ENCODE measurements at places on chromosomes 1 and 21.

- H3K27ac ChIP-seq: no peak overlapping the region
- DNase-seq: no peak
- H3K36me3 ChIP-seq: no peaks in the 10 kb centered on the region
- H3K4me3 ChIP-seq: no peak overlapping the region
- H3K27me3 ChIP-seq: no peaks in the 10 kb centered on the region
Observed at GRCh38 chr1:232932486-232933425, 17.7 kb upstream of the NTPCR start.

DNA sequence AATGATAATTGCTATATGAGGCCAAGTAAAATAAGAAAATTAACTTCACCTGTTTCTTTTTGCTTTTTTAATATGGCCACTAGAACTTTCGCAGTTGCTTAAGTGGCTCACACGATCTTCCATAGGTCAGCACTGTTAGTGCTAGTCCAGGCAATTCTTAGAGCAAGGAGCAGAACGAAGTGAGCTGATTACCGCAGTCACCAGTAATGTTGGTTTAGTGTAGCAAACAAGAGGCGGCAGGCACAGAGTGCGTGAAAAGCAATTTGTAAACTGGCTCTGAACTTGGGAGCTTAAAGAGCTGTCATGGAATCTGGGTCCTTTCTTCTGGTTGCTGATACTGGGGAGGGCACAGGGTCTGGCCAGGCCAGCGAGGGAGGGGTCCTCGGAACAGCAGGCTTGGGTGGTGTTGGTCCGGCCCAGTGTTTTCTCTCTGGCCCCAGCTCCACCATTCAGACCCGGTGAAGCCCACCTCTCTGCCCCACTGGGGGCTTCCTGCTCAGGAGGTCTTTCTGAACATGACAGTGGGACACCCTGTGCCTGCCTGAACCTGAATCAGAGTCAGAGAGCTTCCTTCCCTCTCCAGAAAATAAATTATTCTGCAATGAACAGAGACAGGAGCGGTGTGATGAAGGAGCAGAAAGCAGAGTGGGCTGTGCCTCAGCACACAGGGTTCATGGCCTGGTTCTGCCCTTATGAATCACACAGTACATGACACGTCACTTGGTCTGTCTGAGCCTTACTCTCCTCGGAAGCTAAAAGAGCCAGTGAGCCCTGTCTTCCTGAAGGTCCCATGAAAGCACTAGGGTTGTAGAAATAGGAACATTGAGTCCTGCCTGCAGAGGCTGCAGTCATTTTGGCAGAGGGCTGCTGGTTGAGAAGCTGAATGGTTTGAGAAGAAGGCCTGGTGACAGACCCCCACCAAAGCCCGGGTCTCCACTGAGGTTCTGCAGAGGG lies 11.9 kb downstream of the ETS2 start:
- H3K4me1 ChIP-seq: no peaks in the 10 kb centered on the region
- peaks cover 97% of the 10 kb centered on the region for H3K36me3 ChIP-seq
- DNase-seq: peak; percentile 75
- no peak overlapping the region for H3K4me3 ChIP-seq
- H3K27ac ChIP-seq: peak overlapping the region; percentile 64
- no peaks in the 10 kb centered on the region for H3K27me3 ChIP-seq

DNA sequence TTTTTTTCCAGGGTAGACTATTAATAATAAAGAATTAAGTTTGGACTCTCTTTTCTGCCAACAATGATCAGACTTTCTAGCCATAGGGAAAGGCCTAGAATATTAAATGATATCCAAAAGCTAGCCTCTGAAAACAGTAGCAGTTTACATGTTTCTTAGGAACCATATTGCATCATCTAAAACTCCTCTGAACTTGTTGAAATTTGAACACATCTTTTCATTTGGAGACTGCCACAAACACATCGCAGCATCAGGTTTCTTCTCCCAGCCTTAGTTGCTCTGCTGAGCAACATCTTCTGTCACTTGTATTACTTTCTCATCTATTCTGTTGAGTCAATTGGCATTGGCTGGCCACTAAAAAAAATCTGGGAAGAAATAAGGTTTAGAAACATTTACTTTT lies 63.2 kb upstream of the GNG4 start:
- H3K4me1 ChIP-seq: no peaks in the 10 kb centered on the region
- no peak for DNase-seq
- H3K27me3 ChIP-seq: no peaks in the 10 kb centered on the region
- H3K36me3 ChIP-seq: no peaks in the 10 kb centered on the region
- no peak overlapping the region for H3K4me3 ChIP-seq

DNA sequence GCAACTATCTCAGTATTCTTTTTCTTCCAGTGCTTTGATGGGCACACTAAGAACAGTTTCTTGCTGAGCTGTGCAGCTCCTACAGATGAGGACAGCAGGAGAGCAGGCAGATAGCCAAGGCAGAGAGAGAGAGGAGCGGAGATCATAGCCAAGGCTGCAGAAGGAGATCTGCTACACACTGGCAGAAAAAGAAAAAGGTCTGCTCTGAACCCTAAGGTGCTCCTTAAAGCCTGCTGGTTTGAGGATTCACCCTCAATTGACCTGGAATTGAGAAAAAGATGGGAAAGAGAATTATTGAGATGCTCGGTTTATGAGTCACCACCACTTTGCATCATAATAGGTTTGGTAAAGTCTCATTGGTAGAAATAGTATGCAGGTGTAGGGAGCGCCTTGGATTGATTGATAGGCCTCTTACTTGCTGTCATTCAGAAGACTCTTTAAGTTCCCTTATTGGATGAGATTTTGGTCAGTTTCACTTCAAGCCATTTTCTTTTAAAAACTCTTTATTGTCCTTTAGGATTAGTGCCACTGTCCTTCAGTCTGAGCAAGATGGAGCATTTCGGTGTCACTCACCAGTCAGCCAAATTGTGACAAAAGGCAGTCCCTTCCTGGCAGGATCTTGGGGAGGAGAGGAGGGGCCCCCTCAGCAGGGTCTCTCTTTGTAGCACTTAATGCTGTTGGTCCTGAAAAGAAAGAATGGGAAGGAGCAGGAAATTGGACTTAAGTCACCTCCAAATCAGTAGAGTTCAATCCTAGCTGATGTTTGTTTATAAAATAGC lies 685.0 kb downstream of the ADGRL2 start:
- no peaks in the 10 kb centered on the region for H3K27me3 ChIP-seq
- no peak for DNase-seq
- H3K27ac ChIP-seq: no peak overlapping the region
- H3K4me1 ChIP-seq: no peaks in the 10 kb centered on the region
- no peaks in the 10 kb centered on the region for H3K36me3 ChIP-seq
- H3K4me3 ChIP-seq: no peak overlapping the region

DNA sequence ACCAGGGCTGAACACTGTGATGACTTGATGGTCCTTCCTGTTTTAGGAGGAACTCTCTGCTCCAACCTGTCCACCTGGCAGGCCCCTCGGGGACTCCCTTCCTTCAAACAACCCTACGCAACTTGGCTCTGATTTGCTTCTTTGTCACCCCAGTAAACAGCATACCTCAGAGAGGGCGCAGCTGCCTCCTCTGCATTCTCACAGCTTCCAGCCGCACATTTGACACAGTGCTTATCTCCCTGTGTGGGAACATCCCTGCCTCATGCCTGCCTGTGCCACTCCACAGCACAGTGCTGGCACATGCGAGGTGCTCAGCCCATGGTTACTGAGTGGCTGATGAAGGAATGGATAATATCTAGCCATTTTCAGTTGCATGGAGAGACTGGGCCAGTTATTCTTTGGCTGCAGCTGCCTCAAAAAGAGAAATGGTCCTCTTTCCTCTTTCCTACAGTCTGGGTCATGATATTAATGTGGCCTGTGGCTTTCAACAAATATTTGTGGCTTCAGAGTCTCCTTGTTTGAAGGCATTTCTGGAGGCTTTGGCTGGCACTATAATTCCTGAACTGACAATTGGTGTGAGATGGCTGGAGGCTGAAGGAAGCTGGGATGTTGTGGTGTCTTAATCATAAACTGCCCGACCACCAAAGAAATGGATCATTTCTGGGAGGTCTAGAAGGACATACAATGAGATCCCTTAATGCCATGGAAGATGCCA lies 77.9 kb downstream of the TENT5C start:
- H3K4me1 ChIP-seq: peaks cover 27% of the 10 kb centered on the region
- DNase-seq: no peak
- H3K27ac ChIP-seq: no peak overlapping the region
- no peaks in the 10 kb centered on the region for H3K36me3 ChIP-seq
- H3K4me3 ChIP-seq: no peak overlapping the region

GRCh38 chr1:49166031-49166430 lies 389.3 kb upstream of the BEND5 start:
- no peaks in the 10 kb centered on the region for H3K36me3 ChIP-seq
- no peaks in the 10 kb centered on the region for H3K4me1 ChIP-seq
- no peaks in the 10 kb centered on the region for H3K27me3 ChIP-seq
- H3K27ac ChIP-seq: no peak overlapping the region
- DNase-seq: no peak
- no peak overlapping the region for H3K4me3 ChIP-seq

GRCh38 chr21:17436626-17437111 lies 76.2 kb upstream of the CXADR start:
- no peaks in the 10 kb centered on the region for H3K27me3 ChIP-seq
- no peak overlapping the region for H3K4me3 ChIP-seq
- H3K27ac ChIP-seq: no peak overlapping the region
- no peak for DNase-seq
- H3K4me1 ChIP-seq: no peaks in the 10 kb centered on the region

DNA sequence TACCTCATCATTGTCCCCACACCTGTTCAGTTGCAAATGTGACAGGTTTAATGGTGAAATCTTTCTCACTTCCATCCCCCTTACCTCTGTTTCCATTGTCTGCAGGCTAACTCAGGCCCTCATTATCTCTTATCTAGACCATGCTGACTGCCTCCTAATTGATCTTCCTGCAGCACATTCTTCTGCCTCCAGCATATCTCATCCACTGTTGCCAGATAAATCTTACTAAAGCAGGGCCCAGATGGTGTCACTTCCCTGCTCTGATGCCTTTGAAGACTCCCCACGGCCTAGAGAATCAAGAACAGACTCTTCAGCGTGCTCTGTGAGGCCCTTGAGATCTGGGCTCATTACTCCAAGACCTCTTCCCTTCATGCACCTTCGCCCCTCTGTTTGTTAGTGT lies 230.1 kb downstream of the DUSP10 start:
- no peaks in the 10 kb centered on the region for H3K27me3 ChIP-seq
- no peak overlapping the region for H3K27ac ChIP-seq
- DNase-seq: no peak

GRCh38 chr1:172951730-172952365 lies 98.9 kb downstream of the TNFSF18 start:
- H3K36me3 ChIP-seq: no peaks in the 10 kb centered on the region
- no peaks in the 10 kb centered on the region for H3K27me3 ChIP-seq
- DNase-seq: no peak

- H3K4me1 ChIP-seq: no peaks in the 10 kb centered on the region
- no peak overlapping the region for H3K27ac ChIP-seq
Observed at GRCh38 chr1:162822391-162823200, 32.1 kb downstream of the HSD17B7 start.

DNA sequence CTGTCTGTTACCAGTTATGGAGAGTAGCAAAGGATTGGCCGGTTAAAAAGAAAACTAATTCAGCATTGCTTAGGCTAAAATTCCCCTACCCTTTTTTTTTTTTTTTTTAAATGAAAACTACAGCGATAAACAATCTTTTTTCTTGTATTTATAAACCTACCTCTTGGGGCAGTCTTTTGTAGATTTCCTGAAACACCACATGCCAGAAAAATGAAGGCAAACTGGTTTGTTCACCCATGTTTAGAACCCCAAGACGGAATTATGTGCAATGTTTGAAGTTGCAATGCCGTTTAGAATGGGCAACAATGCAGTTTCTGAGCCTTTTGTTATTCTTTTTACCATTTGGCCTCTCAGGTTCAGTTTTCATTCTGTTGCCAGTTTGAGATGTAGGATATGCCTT lies 59.1 kb downstream of the PRDM2 start:
- no peak overlapping the region for H3K4me3 ChIP-seq
- no peaks in the 10 kb centered on the region for H3K36me3 ChIP-seq
- no peaks in the 10 kb centered on the region for H3K27me3 ChIP-seq
- DNase-seq: no peak

DNA sequence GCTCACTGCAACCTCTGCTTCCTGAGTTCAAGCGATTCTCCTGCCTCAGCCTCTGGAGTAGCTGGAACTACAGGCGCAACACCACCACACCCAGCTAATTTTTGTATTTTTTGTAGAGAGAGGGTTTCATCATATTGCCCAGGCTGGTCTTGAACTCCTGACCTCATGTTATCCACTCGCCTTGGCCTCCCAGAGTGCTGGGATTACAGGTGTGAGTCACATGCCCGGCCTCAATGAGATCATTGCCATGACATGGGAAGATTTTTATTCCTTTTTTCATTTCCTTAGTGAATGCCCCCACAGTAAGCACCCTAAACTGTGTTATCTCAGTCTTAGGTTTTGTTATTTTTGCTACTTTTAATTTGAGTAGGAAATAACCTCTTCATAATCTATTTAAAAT lies 977.9 kb downstream of the BRINP3 start:
- no peak for DNase-seq
- H3K27me3 ChIP-seq: no peaks in the 10 kb centered on the region
- no peaks in the 10 kb centered on the region for H3K36me3 ChIP-seq

- no peak overlapping the region for H3K27ac ChIP-seq
- H3K27me3 ChIP-seq: no peaks in the 10 kb centered on the region
- H3K36me3 ChIP-seq: no peaks in the 10 kb centered on the region
- DNase-seq: no peak
Observed at GRCh38 chr1:67582625-67583461, 102.2 kb upstream of the GADD45A start.

DNA sequence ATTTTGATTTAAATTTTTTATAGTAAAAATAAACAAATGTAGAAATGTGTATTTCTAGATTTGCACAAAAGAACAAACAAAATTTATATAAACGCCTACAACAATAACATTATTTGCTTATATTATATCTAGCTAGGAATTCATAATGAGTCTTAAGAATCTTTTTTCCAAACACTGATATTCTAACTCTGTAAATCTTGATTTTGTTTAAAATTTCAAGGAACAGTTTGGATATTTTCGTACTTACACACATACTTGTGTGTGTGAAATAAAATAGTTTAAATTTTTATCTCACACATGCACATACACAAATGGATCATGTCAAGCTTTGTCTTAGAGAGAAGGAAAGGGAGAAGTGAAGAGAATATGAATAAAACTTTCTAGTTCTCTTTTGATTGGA lies 868.1 kb downstream of the LTN1 start:
- H3K4me3 ChIP-seq: no peak overlapping the region
- H3K27ac ChIP-seq: no peak overlapping the region
- H3K4me1 ChIP-seq: no peaks in the 10 kb centered on the region
- DNase-seq: no peak
- no peaks in the 10 kb centered on the region for H3K27me3 ChIP-seq

DNA sequence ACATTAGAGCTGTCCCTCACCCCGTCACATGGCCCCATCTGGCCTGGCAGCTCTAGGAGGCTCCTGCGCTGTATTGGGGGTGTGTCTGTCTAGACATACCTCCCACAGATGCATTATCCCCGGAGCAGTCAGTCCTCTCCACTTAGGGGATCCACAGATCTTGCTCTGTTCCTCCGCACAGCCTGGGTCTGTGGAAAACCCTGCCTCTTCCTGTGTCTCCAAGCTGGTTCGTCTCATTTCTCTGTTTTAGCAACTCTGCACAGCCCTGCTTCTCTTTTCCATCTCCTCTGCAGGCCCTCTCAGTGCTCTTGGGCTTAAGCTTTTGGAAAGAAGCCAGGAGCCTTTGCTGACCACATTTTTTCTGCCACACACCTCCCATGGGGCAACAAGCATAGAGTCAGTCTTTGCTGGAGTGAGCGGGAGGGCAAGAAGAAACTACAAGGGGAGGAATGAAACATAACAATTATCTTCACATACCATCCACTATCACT lies 241.5 kb downstream of the FOXD2 start:
- DNase-seq: no peak
- no peaks in the 10 kb centered on the region for H3K4me1 ChIP-seq
- H3K27ac ChIP-seq: no peak overlapping the region
- no peaks in the 10 kb centered on the region for H3K27me3 ChIP-seq
- H3K4me3 ChIP-seq: no peak overlapping the region
